ENCODE measurements at places on chromosomes 12 and 14.

DNA sequence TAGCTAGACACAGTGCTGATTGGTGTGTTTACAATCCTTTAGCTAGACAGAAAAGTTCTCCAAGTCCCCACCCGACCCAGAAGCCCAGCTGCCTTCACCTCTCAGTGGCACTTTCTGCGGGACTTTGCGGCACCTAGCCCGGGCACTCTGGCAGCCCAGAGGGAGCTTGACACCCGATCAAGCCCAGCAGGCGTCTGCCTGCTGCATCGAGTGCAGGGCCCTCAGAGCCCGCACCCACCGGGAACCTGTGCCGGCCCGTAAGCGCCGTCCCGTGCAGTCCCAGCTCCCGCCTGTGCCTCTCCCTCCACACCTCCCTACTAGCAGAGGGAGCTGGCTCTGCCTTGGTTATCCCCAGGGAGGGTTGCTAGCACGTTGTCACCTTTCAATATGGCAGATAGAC lies 631.0 kb upstream of the STXBP6 start:
- DNase-seq = no peak

DNA sequence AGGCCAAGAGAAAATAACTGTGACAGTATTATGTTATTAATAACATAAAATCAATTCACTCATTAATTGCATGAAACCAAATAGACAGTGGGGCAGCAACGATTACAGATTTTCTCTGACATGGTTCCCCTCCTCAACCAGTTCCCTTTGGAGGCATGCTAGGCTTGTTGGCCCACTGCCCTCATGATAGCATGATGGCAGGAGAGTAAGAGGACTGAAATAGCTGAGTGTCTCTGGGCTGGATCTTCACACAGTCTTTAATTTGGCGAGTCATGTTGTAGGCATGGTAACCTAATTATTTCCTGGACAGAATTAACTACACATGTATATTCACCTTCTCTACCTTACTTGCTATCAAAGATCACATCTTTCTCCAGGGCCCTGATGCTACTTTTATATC lies 266.2 kb upstream of the PELI2 start:
- no peak for DNase-seq

- no peak for DNase-seq
Measured at GRCh38 chr12:125284945-125285685, 219.9 kb downstream of the AACS start.

- no peak for DNase-seq
Measured at GRCh38 chr14:25006961-25007795, 42.8 kb downstream of the STXBP6 start.

DNA sequence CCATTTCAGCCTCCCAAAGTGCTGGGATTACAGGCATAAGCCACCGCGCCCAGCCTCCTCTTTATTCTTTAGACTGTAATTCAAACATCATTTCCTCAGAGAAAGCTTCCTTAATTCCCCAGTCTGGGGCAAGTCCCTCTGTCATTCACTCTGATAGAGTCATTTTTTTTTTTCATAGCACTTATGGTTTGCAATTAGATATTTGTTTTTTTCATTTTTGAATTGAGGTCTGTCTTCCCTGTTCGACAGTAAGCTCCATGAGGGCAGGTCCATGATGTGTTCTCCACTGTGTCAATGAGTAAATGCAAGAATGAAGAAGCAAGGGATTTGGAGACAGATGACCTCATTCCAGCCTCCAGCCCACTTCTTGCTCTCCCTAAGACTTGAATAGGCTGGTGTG lies 12.1 kb downstream of the ASIC1 start:
- no peak for DNase-seq

DNA sequence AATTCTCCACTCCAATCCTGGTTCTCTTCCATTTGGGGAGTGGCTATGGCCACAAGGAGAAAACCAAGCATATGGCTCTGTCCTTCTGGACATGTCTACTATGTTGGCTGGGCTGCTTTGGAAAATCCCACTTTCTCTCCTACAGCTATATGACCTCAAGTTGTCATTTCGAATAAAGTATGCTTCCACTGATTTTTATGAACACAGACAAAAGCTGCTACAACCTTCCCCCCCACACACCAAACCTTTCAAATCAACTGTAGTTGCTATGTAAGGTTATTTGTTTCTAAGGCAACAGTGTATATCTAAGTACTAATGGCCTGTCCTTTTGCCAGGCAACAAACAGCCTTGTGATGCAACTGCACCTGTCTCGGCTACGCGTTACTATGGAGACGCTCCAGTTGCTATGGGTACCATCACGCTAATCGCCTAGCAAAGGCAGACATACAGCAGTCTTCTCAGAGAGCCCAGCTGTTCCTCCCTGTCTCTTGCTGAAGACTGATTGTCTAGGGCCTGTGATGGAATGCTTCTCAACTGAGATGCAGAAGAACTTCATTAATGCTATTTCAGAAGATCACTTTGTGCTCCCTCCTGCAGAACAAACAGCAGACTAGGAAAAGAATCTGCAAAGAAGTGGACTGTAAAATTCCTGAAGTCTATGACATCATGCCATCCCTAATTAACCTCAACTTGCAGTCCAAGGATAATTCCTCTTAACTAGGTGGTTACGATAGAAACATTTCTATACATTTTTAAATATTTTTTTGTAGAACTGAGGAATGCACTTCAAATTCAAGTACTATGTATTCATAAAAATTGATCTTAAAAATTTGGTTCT lies 67.6 kb downstream of the FOXN3 start:
- peak; percentile 43 for DNase-seq

GRCh38 chr12:120984351-120984898 lies 6.1 kb downstream of the HNF1A start:
- DNase-seq = no peak

- DNase-seq = no peak
Measured at GRCh38 chr12:64894827-64895475, 70.5 kb downstream of the TBC1D30 start.

GRCh38 chr12:94039914-94040313 lies 108.5 kb upstream of the PLXNC1 start:
- DNase-seq = no peak

DNA sequence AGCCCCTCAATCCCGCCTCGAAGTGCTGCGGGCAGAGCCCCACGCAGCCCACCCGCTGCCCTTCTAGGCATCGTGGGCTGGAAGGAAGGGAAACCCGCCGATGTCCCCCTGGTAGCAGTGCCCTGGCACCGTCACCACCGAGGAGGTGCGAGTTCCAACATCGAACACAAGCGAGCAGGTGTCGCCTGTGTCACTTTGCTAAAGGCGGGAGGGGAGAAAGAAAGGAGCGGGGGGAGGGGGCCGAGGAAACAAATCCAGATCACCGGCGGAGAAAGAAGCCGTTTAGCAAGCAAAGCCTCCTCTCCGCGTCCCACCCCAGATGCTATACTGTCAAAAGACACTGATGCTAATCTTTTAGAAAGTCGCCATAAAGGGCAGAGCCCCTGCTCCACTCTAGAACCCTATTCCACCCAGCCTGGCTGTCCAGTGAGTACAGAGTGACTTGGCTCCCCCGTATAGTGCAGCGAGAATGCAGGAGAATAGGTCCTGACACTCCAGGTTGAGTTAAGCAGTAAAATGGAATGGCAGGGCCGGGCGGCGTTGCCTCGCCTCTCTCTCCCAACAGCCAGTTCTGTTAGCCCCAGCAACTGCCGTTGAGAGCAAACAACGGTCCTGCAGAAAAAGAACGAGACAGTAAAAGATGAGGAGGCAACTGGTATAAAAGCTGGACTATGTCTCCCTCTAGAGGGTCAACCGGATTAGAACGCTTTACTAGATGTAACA lies 67.9 kb upstream of the USP15 start:
- DNase-seq = peak; percentile 55

DNA sequence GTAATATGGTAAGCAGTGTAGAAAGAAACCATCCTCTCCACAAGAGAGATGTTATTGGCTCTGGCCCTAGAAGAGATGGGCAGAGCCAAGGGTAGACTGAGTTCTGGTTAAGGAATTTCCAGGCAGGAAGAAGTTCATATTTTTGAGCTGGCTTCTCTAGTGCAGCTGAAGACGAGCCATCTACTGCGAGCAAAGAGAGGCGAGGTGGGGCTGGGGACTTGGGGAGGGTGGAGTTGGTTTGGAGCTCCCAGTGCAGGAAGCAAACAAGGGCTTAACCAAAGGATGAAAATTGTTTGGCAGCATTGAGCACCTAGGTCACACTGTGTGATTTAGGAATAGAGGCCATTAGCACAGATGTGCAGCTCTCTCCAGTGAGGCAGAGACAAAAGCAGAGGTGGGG lies 239.6 kb downstream of the ZFP36L1 start:
- DNase-seq = no peak

DNA sequence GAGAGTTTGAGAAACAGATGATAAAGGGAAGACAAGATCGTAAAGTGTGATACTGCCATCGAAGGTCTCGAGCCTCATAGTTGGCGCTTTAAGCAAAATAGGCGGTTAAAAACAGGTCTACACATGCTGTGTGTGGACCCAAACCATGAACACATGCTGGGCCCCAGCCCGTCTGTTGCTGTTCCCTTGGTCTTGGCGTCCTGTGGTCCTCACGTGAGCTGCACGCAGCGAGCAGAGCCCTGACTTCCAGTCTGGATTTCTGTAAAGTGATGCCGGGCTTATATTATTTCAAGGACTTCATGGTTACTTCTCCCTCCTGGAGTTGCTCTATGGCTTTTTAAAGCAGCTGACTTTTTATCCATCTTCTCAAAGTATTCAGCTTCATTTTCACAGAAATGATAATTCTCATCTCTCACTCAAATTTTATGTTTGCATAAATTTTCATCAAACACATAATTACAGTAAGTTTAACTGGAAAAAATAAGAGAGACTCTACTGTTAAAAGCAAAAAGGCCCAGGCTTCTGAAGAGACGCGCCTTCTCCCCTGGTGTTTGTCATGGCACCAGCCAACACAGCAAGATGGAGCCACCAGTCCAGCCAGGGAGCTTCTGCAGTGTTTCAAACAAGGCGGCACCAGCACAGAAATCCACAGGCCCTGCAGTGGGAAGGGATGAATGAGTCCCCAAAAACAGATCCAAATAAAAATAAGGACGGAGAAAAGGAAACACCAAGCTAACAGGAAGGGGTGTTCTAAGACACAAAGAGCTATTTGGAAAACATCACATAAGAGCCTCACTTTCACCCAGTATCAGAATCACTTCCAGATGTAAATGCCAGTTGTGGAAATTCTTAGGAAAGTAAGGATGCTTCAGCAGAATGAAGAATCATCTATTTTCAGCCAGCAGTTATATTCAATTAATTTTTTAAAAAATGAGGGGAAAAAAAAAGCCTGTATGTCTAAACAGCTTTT lies 24.9 kb downstream of the SFSWAP start:
- DNase-seq = no peak

DNA sequence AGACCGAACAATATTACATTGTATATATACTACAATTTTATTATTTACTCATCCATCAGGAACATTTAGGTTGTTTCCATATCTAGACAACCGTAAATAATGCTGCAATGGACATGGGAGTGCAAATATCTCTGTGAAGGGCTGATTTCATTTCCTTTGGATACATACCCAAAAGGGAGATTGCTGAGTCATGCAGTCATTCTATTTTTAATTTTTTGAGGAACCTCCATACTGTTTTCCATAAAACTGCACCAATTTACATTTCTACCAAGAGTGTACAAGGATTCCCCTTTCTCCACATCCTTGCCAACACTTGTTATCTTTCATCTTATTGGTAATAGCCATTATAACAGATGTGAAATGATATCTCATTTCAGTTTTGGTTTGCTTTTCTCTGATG lies 84.7 kb downstream of the SLC41A2 start:
- DNase-seq = no peak

DNA sequence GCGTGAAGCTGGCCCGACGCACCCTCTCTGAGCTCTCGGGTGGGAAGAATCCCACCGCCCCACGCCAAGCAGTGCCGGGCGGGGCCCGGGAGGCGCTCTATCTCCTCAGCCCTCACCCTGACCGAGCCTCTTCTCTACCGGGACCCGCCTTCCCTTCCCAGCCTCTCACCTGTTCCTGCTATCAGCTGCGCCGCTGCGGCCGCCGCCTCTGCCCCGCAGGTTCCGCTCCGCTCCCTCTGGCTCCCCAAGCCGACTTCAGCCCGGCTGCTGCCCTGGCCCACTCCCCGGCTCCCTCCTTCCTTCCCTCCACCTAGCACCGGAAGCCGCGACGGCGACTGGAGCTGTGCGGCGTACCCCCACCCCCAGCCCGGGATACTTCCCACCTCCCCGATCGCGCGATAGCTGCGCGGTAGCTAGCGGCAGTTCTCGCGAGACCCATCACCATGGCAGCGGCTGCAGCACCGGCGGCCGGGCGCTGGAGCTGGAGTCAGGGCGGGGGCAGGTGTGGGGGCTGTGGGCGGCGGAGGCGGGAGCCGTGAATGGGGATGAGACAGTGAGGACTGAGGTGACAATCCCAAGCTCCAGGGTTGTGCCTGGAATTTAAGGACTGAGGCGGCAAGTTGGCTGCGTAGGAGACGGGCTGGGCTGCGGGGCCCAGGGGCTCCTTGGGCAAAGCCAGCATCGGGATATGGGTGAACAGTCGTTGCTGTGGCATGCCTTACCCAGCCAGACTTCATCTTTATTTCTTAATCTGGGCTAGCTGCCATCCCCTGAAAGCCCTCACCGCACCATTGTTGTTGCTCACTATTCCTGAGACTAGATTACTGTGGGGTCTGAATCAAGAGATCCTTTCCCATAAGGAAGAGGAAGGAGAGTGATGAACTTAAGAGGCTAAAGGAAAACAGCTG lies at the start of gene ARF3:
TSS of gene ARF3 (minus strand) at position 347 of the 908 bp plus-strand sequence. CDS start 16,392 bp downstream, outside the sequence.
- peak; percentile 93 for DNase-seq

DNA sequence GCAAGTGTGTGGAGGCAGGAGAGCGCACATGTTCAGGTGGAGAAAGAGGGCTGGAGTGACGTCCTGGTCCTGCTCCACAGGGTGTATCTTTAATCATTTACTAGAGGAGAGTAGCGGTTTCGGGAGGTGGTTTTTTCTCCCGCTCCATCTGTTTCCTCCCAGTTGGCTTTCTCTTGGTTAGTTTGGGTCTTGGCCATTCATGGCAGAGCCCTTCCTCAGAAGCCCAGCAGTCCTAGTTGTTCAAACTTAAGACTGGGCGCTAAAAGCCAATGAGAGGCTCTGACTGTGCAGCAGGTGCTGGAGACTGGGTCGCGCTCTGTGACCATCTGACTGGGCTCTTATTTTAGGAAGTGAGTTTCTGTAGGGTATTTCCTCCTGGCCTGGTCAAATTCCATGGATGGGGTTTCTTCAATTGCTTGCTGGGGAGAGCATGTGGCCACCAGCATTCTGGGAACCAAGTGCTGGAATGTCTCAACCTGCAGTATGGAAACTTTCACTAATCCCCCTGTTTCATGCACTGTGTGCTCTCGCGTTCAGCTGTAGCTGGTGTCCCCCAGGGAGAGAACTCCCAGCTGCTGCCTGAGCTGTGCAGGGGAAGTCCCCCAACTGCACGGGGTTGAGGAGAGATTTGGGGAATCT lies 27.4 kb upstream of the TSPAN9 start:
- DNase-seq = no peak

GRCh38 chr14:68688872-68689371 lies 103.9 kb downstream of the ZFP36L1 start:
- no peak for DNase-seq

- no peak for DNase-seq
Measured at GRCh38 chr12:111410431-111411184, 4.9 kb downstream of the SH2B3 start.

DNA sequence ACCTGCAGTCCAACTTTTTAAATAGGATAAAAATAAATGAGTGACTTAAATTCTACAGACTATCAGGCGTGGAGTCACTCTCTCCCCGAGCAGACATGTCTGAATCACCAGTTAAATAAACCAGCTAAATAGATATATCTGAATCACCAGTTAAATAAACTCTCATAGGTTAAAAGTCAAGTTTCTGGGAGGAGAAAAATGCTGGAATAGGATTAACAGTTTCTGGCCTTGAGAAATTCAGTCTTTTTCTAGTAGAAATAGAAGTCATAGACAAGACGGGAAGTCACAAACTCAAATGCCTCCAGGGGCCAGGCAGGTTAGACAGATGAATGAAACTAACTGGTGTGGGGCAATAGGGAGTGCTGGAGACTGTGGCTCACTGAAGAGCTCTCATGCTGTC lies 258.6 kb upstream of the TMEM132C start:
- no peak for DNase-seq
